ENCODE measurements at places on chromosomes 11 and 22.

- no peak for DNase-seq
Measured at GRCh38 chr11:9820260-9820659, 156.4 kb downstream of the SWAP70 start.

GRCh38 chr11:27496461-27496860, 10.1 kb downstream of the LIN7C start:
- DNase-seq, result no peak

GRCh38 chr11:34787895-34788294, 128.3 kb downstream of the APIP start:
- no peak for DNase-seq

DNA sequence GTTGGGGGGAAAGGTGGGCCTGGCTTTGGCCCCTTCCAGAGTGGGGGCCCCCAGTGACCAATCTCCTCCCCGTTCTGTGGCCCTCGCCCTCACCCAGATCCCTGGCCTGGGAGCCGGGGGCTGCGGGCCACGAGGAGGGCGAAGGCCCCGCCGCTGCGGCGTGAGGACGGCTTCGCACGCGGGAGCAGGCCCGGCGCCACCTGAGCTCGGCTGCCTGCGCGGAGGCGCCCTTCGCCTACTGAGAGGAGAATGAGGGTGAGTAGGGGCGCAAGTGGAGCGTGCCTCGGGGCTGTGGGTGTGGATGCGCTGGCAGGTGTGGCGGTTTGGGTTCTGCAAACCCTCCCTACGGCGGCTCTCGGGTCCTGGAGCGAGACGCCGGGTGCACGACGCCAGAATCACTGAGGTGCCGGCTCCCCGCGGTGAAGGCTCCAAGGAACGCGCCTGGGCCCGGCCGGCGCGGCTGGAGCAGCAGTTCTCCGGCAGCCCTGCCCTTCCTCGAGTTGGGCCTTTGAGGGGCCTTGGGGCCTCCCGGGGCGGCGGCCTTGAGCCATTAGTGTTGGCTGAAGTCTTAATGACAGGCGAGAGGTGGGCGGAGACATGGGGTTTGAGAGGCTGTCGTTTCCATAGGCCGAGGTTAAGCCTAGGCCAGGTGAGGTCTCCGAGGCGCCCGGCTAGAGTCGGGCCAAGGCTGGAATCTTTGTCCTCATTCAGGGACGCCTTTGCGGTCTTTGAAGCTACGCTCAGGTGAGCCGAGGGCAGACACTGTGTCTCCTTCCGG, 65.3 kb downstream of the CTTN start:
- no peak for DNase-seq

- no peak for DNase-seq
Measured at GRCh38 chr11:19075636-19076035, 15.1 kb upstream of the MRGPRX2 start.

DNA sequence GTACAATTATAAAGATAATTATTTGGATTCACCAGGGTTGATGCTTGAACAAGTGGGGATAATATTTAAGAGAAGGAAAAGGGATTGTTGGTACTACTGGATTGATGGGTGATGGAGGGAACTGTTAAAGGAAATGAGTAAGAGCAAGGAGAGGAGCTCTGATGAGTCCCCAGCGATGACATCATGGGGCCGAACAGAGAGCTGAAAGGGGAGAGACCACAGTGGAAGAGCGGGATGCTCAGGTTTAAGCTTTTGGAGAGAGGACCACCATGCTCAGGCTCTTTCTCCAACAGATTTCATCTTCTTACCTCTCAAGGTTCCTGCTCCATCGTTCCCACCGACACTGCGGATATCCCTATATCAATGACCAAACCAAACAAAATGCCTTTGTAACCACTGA, 568.7 kb downstream of the ETS1 start:
- no peak for DNase-seq

- DNase-seq, result no peak
Measured at GRCh38 chr11:61534025-61534932, 25.7 kb downstream of the LRRC10B start.

- DNase-seq, result no peak
Measured at GRCh38 chr22:18977824-18978425, 41.8 kb upstream of the PRODH start.

- DNase-seq, result peak; percentile 95
Measured at GRCh38 chr11:117907276-117908108, 21.7 kb downstream of the TMPRSS13 start.

DNA sequence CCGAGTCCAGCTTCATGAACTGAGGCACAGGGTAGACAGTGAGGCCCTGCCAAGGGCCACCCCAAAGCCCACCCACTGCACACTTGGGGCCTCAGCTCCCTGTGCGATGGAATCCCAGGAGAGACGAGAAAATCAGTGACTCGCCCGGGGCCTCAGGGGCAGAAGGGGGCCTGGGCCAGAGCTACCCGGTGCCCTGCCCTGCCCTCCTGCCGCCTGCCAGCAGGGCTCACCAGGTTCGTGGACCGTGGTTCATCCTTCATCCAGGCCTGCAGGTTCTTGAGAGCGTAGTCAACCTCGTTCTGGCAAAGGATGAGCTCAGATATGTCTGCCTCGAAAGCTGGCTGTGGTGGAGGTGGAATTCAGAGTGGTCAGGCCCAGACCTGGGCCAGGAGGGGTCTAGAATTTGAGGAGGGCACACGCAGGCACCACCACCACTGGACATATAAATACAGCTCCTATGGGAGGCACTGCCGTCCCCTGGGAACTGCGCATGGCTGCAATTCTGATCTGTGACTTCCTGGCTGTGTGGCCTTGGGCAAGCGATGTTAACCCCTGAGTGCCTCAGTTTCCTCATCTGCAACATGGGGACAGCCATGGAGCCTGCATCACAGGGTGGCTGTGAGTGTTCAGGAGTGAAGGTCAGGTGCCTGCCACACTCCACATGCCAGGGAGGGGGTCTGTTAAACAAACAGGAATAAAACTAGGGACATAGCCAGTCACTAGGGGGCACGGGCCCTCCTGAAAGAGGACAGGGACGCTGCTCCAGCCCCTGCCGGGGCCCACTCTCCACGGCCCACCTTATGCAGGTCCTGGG, 7.5 kb downstream of the ALDH3B2 start:
- no peak for DNase-seq

DNA sequence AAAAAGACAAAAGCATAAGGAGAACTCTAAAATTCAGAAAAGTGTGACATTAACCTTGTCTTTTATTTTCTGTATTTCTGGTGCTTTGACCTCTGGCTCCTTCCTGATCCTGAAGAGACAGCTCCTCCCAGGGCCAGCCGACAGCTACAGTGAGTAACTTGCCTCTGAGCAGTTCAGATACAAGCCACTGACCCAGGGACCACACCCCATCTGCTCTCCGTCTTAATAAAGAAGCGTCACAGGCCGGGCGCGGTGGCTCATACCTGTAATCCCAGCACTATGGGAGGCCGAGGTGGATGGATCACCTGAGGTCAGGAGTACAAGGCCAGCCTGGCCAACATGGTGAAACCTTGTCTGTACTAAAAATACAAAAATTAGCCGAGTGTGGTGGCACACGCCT, 6.5 kb downstream of the MLC1 start:
- no peak for DNase-seq

- no peak for DNase-seq
Measured at GRCh38 chr11:123431619-123432018, 1.6 kb downstream of the GRAMD1B start.

- DNase-seq, result no peak
Measured at GRCh38 chr11:132650969-132651720, 881.2 kb downstream of the OPCML start.

- no peak for DNase-seq
Measured at GRCh38 chr11:64691543-64691942, 31.5 kb downstream of the NRXN2 start.

DNA sequence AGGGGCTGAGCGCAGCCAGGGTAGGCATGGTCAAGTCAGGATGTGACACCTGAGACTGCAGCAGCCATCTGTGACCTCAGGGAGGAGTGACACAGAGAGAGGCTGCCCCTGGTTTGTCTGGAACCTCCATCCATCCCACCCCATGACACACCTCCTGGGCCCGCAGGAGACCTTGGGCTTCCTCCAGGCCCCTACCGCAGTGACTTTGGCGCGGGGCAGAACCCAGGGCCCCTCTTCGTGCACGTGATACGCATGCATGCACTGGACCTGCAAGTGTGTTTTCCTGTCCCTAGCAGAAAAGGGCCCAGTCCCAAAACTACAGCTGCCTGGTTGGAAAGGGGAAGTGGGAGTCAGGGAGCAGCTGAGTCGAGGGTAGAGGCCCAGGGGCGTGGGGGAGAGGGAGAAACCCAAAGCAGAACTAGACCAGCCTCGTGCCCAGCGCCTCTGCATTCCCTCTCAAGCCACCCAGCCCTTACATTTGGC, 7.9 kb upstream of the CYTH4 start:
- no peak for DNase-seq

- no peak for DNase-seq
Measured at GRCh38 chr11:1101318-1102089, 26.8 kb downstream of the MUC2 start.

DNA sequence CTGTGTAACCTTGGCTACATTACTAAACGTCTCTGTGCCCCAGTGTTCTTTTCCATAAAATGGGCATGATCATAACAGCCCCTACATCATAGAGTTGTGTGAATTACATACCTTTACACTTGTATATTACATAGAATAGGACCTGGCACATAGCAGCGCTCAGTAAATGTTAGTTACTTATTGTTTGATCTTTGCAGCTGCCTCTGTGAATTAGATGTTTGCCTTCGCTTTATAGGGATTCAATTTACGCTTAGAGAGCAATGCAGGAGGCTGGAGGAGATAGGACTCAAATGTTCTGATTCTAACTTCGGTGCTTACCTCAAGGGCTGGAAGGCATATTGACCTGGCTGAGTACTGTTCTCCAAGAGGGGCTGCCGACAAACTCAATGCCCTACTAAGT, 10.4 kb upstream of the TIMP3 start:
- DNase-seq, result no peak

DNA sequence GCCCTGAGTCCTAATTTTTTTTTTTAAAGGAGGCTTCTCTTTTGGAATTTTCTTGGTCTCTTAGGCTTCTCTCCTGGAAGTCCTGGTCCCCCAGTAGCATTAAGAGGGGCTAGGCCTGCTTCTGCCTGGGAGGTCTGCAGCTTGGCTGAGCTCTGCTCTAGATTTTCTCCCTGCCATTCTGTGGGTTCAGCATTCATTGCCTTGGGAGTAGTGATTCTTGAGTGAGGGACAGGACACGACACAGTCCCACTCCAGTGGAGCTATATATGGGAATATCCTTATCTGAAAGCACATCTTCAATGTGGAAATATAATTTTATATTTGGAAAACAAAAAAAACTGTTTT, 3.7 kb downstream of the IGSF22 start:
- no peak for DNase-seq

- DNase-seq, result peak; percentile 26
Measured at GRCh38 chr11:35980686-35981390, 37.0 kb downstream of the LDLRAD3 start.

DNA sequence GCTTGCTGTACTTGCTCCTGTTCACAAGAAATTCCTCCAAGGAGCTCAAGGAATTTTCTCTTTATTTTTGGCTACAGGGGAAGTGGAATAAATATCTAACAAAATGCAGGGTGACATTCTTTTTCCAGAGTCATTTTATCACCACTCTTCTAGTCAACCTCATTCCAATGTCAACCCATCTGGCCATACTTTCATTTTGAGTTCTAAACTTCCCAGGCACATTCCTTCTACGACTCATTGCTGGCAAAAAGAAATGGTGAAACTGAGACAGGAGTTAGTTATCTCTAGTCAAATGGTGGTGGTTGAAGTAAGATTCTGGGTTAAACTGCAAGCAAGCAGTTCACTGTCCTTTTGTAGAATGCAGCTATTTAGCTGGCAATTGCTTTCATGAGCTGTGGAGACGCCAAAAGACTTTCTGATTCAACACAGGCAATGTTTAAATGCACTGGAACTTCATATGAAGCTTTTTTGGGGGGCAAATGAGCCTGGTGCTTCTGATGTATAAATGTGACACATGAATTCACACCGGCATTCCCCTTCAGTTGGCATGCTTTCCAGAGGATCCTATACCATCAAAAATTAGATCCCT, 304.6 kb downstream of the CADM1 start:
- DNase-seq, result no peak

GRCh38 chr22:49963647-49964026, 3.1 kb downstream of the PIM3 start:
- no peak for DNase-seq

- no peak for DNase-seq
Measured at GRCh38 chr22:49212002-49212401, 615.7 kb downstream of the BRD1 start.

DNA sequence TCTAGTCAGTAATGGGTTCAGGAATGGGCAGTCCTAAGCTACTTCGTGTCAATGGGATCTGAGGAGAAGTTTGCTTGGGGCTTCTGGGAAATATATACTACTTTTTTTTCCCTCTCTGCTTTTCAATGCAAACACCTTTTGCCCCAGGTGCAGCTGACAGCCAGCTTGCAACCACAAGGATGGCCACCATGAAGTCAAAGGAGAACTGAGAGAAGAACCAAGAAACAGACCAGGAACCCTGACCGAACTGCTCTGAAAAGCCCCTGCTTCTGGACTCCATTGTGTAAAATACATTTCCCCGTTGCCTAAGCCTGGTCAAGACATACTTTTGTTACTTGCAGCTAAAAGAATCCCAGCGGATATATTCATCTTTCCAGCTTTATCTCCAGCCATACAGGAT, 20.1 kb upstream of the CD44 start:
- no peak for DNase-seq

DNA sequence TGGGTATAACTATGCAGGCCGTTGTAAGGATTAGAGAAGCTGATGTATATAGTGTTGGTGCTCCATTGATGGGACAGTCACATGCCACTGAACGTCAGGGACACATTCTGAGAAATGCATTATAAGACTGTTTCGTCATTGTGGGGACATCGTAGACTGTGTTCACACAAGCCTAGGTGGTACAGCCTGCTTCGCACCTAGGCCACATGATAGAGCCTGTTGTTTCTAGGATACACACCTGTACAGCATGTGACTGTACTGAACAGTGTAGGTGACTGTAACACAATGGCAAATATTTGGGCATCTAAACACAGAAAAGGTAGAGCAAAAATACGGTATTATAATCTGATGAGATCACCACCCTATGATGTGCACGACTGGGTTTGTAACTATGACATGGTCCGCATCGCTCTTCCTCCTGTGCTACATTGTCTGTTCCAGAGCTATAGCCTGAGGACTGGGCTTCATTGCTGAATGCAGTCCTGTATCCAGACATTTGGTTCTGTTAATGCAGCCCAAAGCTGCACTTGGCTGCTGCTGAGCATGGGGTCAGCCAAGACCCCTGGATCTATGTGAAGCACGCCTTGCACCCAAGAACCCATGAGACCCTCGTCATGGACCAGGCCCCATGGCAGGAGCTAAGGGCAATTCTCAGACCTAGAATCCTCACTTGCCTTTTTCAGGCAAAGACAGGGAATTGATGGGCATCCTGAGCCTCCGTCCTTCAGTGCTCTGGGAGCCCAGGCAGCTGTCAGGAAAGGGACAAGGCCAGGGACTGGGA, 51.1 kb upstream of the THY1 start:
- no peak for DNase-seq

DNA sequence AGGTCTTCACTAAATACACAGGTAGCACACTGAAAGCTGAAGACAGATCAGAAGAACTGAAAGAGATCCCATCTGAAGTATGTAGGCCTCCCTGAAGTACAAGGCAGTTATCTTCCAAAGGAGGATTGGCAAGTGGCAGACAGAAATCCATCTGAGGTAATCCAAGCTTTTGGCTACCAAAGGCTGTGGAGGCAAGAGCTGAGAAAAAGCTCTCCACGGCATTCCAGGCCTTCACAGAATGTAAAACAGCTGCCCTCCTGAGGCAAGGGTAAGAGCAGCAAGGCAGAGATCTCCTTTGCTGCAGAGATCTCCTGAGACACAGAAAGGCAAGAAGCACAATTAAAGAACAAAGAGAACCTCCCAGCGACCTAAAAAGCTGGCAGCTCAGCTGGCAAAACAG, 19.1 kb downstream of the PIK3C2A start:
- no peak for DNase-seq

GRCh38 chr11:71527576-71528210, 626 bp downstream of the KRTAP5-7 start:
- no peak for DNase-seq
